Activated naive CD4-positive, alpha-beta T cell treated with anti-CD3 and anti-CD28 coated beads, Interleukin-2, amount 50 U/mL, for 16 hours (primary cell): ENCODE measurements at places on chromosomes 16 and 17.
A peak's percentile ranks its signal among the peaks of the same experiment; 100 is the strongest.

DNA sequence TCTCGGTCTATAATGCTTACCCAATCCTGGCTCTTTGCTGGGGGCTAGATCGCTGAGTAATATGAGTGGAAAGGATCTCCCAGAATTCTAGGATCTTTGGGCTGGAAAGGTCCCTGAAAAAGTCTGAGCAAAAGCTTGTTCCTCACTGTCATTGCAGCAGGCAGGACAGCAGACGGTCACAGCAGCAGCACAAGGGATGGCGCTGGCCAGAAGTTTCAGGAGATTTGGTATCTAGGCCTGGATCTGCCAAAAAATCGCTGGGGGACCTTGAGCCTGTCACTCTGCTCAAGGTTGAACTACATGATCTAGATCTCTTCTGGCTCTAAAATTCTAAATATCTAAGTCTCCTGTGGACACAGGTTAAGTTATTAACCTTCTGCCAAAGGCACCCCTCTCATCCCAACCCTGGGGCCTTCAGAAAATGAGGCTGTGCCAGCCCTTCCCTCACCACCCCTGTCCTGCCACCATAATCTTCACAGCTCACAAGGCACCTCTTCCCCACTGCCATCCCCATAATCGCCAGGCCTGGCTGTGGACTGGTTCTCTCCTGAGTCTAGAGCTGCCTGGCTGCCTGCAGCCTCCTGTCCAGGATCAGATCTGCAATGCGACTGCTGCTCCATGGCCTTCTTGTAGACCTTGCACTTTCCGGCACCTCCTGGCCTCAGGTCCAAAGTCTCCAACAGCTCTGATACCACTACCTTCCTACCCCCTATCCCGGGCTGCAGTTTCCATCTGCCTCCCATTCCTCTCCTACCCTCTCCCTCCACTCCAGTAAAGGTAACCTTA, 10.2 kb downstream of the MYO18A start:
- no peak for DNase-seq

GRCh38 chr16:1876468-1876867, 4.5 kb upstream of the MEIOB start:
- DNase-seq: no peak

DNA sequence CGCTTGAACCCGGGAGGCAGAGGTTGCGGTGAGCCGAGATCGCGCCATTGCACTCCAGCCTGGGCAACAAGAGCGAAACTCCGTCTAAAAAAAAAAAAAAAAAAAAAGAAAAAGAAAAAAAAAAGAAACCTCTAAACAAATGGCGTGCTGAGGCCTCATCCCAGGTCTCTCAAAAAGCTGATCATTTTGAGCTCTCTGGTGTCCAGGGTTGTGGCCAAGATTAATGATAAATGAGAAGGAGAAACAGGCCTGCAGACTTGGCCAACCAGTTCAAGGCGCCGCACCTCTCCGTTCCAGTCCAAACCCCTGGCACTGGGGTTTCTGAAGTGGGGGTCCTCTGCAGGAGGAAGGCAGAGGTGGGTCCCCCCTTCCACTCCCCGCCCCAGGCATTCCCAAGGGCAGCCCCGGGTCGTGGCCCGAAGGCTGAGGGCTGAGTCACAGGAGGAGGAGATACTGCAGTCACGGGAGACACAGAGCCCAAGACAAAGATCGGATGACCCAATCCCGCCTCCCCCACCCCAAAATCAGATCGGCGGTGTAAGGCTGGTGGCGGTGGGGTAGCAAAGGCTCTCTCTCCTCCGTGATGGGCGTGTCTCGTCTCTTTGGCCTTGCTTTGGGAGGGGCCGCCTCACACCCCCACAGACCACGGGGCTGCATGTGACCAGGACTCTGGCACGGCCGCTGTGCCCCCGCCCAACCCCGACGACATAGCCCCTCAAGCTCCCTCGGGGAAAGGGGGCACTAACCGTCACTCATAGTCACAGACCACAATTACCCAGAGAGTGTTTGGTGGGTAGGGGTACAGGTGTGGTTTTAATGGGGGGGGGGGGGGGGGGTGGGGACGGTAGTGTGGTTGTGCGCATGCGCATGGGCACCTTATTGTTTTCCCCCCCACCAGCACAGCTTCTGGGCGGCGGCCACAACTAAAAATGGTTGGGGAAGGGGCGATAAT, 1.1 kb downstream of the VAT1 start:
- no peak for DNase-seq

- no peak for DNase-seq
Observed at GRCh38 chr16:11361701-11362451, 16.6 kb downstream of the RMI2 start.

DNA sequence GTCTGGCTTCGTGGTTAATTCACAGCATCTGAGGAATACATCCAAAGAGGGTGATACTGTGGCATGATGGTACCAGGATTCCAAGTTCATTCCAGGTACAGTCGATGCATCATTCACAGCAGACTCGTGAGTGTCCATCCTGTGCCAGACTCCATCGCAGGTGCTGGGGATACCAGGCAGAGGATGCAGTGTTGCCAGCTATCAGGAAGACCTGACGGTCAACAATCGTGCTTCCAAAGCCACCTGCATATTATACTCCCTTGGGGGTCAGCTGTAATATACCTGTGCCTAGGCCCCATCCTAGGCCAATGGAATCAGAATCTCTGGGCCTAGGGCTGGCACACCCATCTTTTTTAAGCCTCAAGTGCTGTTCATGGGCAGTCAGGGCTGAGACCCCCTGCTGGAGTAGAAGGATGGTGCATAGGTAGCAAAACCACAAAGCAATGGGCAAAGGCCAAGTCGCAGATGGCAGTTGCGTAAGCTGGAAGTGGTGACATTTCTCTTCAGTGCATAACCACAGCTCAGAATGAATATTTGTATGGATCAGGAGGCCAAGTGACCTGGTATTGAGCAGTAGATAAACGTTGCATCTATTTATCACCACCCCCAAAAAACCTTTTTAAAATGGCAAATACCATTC, 42.9 kb upstream of the C16orf78 start:
- no peak for DNase-seq

DNA sequence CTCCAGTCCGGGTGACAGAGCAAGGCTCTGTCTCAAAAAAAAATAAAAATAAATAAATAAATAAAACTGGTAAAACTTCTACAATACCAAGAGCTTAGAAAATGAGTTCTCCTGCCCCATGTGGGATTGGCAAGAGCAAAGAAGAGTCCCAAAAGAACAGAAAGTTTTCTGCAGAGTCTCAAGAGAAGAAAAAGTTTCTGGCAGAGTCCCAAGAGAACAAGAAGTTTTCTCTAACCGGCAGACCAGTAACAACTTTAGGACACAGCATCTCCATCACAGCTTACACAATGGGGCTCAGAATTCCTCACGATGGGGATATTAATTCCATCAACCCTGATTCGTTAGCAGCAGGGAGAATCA, 1.1 kb downstream of the SLC39A11 start:
- DNase-seq: no peak

- no peak for DNase-seq
Observed at GRCh38 chr17:66412857-66413558, 110.6 kb downstream of the PRKCA start.

- no peak for DNase-seq
Observed at GRCh38 chr16:52547004-52547833, at the start of gene TOX3. TOX3 (minus strand) TSS chr16:52547143; CDS start chr16:52546723, 420 bp downstream.

GRCh38 chr16:57266531-57267260, 17.8 kb downstream of the PLLP start:
- peak; percentile 42 for DNase-seq

- no peak for DNase-seq
Observed at GRCh38 chr16:27650073-27650701, 100.2 kb downstream of the KATNIP start.
